Forelimb muscle (tissue), 1 donor: ENCODE measurements at places on chromosomes 12 and 14.

DNA sequence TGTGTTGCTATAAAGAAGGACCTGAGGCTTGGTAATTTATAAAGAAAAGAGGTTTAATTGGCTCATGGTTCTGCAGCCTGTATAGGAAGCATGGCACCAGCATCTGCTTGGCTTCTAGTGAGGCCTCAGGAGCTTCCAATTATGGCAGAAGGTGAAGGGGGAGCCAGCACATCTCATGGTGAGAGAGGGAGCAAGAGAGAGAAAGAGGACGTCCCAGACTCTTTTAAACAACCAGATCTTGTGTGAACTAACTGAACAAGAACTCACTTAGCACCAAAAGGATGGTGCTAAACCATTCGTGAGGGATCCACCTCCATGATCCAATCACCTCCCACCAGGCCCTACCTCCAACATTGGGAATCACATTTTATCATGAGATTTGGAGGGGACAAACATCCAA, 6.1 kb upstream of the SNAPC1 start:
- no peak for DNase-seq

GRCh38 chr12:31261744-31262143, 64.2 kb downstream of the SINHCAF start:
- no peak for DNase-seq

- no peak for DNase-seq
These were observed 139.9 kb upstream of the G2E3 start for GRCh38 chr14:30419037-30419436.

DNA sequence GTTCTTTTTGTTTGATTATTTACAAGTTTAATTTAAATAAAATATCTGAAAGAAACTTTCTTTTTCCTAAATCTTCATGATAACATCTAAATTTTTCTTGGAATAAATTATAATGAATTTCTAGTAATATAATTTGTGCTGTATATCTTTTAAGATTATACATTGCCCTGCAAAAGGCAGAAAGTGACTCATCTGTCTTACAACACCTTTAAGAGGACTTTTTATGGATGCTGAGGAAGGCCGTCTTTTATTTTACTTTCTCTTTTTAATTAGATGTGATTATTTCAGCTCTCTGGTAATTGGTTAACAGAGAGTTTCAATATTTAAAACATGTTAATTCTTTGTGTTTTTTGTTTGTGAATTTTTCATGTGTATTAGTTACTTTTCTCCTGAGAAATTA, 598.4 kb downstream of the RPL10L start:
- no peak for DNase-seq

DNA sequence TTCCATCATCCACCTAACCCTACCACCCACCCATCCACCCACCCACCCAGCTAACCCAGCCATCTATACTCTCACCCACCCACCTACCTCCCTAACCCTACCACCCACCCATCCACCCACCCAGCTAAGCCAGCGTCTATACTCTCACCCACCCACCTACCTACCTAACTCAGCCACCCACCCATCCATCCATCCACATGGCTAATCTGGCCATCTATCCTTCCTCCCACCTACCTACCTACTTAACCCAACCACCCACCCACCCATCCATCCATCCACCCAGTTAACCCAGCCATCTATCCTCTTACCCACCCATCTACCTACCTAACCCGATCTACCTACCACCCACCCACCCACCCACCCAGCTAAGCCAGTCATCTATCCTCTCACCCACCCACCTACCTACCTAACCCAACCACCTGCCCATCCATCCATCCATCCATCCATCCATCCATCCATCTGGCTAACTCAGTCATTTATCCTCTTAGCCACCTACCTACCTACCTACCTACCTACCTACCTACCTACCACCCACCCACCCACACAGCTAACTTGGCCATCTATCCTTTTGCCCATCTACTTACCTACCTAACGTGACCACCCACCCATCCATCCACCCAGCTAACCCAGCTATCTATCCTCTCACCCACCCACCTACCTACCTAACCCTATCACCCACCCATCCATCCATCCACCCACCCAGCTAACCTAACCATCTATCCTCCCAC, 44.1 kb downstream of the RFLNA start:
- DNase-seq, result no peak

DNA sequence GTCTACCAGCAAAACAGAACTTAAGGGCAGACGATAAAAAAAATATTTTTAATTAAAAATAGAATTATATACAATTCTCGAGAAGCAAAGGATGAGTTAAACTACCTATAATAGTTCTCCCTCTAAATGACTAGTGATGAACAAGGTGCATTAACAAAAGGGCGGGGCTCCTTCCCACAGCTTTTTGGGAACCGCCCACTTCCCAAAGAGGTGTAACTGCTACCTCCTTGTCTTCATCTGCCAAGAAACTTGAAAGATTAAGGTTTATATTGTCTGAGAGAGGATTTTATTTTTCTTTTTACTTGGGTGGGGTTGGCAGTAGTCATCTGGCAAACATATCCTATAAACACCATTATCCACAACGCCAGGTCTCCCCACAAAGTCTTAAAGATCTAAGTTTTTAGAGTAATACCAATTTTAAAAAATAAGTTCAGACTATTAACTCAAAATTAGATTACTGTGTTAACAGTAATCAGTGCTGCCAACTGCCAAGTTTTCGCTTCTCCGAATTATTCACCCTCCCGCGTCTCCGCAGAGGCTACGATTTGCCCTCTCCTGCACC, 938 bp downstream of the RALGAPA1 start:
- DNase-seq, result no peak

DNA sequence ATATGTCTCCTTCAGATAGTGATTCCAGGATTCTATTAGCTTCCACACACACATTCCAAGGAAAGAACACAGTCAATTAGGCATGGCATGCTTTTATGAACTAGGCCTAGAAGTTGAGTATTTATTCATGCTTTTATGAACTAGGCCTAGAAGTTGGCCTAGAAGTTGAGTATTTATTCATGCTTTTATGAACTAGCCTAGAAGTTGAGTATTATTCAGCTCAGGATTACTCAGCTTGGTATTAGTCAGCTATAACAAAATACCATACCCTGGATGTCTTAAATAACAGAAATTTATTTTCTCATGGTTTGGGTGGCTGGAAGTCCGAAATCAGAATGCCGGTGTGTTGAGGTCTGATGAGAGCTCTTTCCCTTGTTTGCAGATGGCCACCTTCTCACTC, 442.7 kb upstream of the FLRT2 start:
- no peak for DNase-seq

DNA sequence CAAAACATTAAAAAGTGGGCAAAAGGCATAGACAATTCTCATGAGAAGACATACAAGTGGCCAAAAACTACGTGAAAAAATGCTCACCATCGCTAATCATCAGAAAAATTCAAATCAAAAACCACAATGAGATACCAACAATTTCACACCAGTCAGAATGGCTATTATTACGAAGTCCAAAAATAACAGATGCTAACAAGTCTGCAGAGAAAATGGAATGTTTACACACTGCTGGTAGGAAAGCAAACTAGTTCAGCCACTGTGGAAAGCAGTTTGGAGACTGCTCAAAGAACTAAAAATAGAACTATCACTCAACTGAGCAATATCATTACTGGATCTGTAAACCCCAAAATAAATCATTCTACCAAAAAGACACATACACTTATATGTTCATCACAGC, 76.2 kb downstream of the PRKD1 start:
- DNase-seq, result no peak

GRCh38 chr12:41941079-41941478, 203.6 kb downstream of the GXYLT1 start:
- DNase-seq, result no peak

- no peak for DNase-seq
These were observed 8.1 kb downstream of the ITGA7 start for GRCh38 chr12:55699471-55700055.

DNA sequence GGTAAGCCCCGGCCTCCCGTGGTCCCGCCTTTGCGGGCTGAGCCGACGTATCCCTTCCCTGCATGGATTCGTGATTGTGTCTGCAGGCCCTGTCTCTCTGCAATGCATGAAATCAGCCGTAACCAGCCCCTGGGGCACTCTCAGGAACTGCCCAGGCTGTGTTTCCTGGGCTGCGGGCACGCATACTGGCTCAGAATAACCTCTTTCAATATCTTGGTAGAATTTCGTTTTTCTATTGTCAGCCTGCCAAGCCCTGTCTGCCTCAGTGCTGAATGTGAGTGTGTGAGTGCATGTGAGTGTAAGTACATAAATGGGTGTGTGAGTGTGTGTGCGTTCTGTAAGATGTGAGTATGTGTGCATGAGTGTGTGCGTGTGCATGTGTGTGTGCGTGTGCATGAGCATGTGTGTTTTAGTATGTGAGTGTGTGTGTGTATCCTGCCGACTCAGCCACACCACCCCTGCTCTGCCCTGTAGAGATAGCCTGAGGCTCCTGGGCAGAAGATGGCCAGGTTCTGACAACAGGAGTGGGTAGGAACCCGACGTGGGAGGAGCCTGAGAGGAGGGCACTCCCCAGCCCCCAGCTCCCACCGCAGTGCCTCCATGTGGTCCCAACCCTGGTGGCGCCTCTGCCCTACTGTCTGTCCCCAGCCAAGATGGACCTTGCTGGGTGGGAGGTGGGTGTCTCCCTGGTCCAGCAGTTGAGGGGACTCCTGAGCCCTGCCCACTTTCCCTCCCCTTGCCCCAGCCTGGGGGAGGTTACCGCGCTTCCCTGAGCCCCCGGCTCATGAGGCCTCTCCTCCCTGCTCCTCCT, 268.8 kb downstream of the ADGRD1 start:
- no peak for DNase-seq

GRCh38 chr12:84355561-84355960, 557.0 kb downstream of the SLC6A15 start:
- no peak for DNase-seq

GRCh38 chr14:100476012-100476822, 111.0 kb downstream of the BEGAIN start:
- DNase-seq, result no peak

DNA sequence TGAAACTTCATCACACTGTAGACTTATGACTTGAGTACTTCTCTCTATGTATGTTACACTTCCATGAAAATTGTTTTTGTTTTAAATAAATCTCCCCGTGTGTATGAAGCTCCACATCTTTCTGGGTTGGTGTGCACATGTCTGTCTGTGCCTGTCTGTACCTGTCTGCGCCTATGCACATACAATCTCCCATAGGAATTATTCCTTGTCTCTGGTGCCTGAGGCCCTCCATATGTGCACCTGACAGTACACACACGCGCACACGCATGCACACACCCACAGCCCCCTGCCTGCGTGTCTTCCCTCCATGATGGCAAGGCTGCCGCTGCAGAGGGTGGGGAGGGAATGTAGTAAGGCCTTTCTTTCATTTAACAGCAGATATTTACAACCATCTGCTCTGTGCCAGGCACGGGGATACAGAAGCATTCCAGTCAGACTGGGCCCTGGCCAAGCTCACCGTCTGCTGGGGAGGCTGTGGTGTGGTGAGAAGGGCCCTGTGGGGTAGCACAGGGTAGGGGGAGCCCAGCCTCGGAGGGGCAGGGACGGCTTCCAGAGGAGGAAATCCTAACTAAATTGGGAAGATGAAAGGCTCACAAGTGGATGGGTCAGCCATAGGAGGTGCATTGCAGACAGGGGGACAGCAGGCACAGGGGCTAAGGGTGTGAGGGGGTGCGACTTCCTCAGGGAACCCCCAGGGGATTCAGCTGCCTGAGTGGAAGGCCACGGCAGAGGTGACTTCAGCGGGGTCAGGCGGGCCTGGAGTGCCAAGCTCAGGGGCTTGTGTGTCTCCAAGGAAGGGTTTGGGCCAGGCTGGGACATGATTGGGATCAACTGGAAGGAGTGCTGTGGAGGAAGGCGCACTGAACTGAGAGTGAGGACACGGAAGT, 26.1 kb downstream of the KRT8 start:
- no peak for DNase-seq

DNA sequence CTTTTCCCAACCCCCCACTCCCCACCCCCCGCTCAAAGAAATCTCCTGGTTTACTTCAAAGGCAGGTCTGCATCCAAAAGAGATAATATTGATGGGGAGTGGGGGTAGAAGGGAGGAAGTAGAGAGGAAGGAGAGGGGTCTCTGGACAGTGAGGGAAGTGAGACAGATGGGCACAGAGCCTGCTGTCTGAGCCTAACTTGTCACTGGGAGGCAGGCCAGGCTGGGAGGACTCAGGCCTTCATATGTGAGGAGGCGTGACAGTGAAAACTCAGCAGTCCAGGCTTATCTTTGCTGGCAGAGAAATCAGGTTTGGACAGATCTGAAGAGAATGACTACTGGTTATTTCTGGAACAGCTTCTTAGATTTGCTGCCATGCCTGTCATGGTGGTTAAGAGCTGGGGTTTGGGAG, 192.3 kb downstream of the NUAK1 start:
- DNase-seq, result no peak

DNA sequence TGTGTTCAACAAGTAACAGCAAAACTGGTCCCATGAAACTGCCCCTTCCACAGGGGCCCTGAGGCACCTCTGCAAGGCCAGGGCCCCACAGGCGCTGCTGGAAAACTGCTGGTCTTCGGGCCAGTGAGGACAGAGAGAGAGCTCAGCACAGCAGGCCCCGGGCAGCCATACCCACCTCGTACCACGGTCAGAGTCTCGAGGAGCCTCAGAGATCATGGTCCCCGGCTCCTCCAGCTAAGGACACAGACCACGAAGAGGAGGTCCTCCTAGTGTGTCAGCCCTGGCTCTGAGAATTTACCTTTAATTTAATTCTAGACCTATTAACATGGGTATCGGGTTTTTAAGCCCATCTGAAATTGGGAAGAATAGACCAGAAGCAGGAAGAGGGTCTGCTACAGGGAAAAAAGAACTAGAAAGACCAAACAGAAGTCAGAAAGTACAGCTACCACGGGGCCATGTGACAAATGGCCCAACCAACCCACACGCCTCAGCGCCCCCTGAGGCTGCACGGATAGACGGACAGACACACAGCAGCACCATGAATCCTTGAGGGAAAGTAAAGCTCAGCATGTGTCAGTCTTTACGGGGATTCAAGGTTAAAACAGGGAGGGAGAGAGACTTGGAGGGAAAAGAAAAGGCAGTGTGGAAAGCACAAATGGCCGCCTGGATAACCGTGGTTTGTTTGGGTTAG, 22.9 kb downstream of the ANKRD9 start:
- no peak for DNase-seq

GRCh38 chr14:77955816-77956484, 156.0 kb downstream of the ADCK1 start:
- DNase-seq, result no peak

DNA sequence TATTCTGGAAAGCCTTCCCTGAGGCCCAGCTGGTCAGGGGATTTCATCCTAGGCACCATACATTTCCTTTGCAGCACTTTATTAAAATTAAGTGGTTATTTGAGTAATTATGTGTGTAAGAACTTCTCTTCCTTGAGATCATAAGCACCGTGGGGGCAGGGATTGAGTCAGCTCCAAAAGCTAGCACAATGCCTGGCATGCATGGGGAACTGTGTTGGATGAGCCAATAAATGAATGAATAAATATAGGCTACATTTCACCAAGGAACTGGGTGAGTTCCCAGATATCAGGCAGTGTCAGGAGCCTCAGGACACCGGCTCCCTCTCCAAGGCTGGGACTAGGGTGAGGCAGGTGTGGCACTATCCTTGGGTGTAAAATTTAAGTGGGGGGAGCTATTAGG, 82.8 kb upstream of the FBXO21 start:
- no peak for DNase-seq

DNA sequence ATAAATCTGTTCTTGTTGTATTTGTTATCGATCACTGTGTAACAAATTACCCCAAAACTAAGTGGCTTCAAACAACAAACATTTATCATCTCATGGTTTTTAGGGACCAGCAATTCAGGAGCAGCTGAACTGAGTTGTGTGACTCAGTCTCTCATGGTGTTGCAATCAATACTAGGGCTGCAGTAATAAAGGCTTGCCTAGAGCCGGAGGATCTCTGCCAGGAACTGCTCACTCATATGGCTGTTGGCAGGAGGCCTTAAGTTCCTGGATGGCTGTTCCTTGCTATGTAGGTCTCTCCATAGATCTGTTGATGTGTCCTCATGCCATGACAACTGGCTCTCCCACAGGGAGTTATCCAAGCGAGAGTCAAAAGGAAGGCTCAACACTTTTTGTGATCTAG, 3.8 kb upstream of the PSMC6 start:
- DNase-seq, result no peak
